ENCODE measurements at places on chromosomes 2 and 18.

DNA sequence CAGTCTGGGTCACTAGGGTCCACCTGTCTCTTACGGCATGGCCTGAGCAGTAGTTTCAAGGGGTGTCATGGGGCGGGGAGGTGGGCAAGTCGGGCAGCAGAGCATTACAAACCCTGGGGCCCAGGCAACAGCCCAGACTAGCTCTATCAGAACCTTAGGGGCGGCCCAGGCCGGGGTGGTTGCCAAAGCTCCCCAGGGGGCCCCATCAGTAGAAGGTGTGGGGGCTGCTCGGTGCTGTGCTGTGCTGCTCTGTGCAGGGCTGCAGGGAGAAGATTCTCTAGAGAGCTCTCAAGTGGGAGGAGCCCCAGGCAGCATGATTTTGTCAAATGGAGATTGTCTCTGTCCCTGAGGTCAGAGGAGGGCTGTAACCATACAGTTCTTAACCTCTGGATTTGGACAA, 36.4 kb upstream of the SLC14A1 start:
- DNase-seq: peak; percentile 22

DNA sequence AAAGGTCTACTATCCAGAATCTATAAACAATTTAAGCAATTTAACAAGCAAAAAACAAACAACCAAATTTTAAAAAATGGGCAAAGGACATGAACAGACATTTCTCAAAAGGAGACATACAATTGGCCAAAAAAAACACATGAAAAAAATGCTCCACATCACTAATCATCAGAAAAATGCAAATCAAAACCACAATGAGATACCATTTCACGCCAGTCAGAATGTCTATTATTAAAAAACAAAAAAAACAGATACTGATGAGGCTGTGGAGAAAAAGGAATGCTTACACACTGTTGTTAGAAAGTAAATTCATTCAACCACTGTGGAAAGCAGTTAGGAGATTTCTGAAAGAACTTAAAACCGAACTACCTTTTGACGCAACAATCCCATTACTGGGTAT, 66.4 kb upstream of the SESTD1 start:
- no peak for DNase-seq

DNA sequence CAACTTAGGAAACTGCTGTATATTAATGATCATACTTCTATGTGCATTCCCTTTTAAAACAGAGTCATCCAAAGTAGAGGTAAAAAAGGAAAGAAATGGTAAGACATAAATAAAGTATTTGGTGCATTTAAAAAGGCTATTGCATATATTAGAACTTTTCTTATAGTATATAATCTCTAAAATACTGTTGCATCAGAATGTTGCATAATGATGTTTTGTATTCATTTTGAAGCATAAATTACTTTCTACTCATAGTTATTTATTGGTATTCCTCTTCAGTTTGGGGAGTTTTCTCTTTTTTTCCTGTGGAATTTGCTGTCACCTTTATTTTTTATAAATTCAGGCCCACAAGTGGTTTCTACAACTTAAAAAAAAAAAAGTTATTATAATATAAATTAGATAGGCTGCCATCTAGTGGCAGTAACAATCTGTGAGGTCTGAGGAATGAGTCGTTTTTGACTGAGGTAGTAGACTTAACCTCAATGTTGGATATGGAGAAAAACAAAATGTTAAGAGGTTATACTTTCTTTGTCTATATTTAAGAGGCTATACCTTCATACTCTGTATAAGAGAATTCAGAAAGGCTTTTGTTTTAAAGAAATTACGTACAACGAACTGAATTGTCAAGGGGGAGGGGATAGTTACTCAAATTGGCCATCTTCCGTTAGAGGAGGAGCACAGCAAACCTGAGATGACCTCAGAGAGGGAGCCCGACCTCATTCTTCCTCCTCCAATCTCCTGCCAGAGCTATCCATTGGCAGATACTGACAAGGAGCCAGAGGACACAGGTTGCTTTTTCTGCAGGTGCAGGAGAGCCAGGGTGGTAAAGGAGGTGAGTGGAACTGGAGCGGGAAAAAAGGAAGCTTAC, 23.8 kb downstream of the ANKAR start:
- peak; percentile 4 for DNase-seq

GRCh38 chr2:76159042-76159648, 448.4 kb upstream of the GCFC2 start:
- no peak for DNase-seq

GRCh38 chr2:218956039-218956438, 3.4 kb upstream of the CDK5R2 start:
- no peak for DNase-seq

- no peak for DNase-seq
Measured at GRCh38 chr2:170863087-170863486, 46.4 kb downstream of the GAD1 start.

DNA sequence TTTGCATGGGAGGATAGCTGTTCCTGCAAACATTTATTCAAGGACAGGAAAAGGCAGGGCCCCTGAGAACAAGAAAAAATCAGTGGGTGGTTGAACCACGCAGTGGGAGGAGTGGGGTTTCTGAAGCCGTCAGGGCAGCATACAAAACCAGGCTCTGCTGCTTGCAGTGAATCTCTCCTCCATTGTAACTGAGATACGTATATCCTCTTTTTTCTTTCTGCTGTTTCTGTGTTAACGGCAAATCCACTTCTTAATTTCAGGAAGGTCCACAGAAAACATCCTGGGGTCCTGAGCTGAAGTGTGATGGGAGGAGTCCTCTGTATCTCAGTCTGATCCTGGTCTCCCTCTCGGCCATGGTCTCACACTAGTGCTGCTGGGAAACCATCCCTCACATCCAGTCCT, 27.2 kb upstream of the KCNF1 start:
- no peak for DNase-seq

- DNase-seq: no peak
Measured at GRCh38 chr2:223635080-223635479, 32.9 kb upstream of the SCG2 start.

DNA sequence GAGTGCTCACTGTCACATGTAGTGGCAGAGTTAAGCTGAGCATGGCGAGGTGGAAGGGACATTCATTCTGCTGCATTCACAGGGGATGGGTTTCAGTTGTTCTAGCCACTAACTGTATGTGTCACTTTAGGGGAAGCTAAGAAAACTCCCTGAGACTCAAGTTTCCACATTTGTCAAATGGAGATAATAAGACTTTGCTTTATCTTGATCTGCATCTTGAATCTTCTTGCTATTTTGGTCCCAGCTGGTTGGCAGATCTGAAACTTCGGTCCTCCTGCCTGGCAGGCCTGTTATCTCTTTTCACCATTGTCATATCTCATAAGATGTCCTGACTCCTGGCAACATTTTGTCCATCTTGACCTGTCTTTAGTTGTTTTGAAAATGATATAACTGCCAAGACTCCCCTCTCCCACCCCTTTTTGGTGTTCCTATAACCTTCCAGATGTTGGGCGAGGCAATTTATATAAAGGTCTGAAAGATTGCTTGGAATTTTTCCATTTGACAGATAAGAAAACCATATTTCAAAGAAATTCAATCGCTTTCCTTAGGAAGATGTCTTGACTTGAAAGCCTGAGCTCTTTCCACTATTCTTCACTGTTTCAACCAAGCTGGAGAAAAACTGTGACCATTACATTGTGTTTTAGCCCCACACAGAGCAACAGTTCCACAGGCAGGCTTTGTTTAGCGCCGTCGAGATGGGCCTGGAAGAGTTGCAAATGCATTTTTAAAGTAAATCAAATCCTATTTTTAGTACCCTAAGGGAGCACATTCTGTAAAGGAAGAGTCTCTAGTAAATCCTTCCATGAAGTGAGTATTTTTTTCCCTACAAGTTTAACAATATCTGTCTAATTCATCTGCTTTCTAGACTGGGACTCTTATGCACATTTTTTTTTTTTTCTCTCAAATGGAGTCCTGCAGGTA, 33.4 kb downstream of the MYCN start:
- DNase-seq: no peak

DNA sequence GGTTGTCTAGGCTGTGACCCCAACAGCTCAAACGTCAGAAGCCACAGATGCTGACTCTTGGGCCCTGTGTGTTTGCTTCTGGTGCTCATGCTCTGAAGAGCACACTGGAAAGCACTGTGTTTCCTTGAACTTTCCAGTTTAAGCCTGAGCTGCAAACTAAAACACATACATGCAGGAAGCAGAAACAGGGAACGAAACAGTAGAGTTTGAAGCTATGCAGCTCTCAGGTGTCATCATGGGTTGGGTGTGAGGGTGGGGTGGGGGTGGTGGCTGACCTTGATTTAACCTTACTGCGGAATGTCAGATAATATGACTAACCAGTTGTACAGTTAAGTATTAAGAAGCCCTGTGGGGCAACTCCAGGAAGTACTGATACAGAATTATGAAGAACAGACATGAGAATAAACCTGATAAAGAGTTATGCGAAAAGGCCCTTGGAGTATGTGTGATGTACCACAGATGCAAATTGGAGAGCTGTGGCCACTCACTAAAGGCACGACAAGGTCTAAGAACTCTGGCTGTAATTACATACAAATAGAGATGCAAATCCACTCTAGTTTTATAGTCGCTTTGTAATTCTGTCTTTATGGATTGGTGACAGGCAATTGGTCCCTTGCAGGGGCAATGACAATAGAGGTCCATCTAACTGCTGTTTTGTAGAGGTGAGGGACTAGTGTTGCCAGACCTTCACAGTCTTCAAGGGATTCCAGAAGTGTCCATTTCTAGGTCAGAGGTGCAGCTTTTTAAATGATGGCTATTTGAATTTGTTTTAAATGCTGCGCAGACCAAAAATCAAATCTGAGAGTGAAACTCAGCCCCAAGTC, 273.1 kb downstream of the NAPG start:
- DNase-seq: no peak

DNA sequence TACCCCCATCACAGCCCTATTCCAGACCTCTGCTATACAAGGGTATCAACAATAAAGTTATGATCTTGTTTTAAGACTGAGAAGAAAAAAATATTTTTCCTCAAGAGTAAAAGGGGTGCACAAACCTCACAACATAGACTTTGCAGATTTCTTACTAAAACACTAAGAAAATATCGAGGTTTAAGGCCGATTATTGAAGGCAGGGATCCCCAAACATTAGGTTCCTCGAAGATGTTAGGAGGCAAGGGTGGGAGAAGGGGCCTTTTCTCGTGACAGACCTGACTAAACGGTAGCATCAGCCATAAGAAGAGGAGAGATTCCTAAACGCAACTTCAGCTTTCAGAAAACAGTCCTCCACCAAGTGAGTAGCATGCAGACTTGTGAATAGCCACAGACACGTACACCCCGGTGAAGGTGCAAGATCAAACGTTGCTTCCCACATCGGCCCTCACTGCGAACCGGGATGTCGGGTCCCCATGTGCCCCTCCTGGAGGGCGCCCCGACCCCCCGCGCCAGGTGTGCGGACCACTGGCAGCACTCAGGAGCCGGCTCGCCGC, 678 bp downstream of the PIAS2 start:
- no peak for DNase-seq

DNA sequence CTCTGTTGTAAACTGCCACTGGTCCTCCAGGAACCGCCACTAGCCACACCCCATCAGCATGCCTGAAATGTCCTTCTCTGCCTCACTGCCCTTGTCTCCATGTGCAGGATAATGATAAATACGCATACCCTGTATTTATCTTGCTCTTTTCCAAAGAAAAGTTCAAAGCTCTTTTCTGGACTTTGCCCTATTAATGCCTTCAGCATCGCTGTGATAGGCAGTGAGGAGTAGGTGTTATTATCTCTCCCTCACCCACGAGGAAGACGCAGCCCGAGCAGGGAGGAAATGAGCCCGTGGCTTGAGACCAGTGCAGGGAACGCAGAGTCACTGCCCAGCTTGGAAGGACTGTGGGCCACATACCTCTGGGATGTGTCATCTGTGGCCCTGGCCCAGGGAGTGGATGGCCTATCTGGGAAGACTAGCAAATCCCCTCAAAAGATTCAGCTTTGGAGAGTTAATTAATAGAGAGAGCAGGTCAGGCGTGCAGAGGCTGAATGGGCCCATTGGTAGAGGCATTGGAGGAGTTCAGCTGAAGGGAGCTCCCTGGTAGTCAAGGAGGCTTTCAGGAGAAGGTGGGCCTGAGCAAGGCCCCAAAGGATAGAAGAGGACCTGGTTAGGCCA, 39.5 kb upstream of the MCFD2 start:
- no peak for DNase-seq

- no peak for DNase-seq
Measured at GRCh38 chr2:161146209-161146775, 13.9 kb upstream of the TANK start.

DNA sequence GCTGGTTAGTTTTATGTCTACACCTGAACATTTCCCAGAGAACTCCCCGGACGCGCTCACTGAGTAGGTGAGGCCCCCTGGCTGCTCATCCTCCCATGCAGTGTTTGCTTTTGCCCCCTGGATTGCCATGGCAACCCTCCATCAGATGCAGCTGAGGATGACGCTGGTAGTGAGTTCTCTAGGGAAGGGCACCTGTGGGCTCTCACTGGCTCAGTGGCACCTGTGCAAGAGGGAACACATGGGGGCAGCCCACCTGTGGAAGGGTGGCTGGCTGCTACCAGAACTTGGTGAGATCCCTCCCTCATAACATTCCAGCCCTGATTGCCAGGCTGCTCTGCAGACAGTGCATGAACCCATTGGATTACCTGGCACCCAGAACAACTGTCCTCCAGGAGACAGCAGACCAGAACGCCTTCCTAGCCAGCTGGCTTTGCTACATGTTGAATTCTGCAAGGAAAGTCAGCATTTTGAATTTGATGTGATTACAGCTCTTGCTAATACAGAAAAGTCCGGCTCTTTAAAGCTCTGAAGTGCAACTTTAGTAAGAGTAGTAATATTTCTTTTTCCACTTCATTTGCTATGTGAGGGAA, 21.7 kb downstream of the COA5 start:
- DNase-seq: no peak

GRCh38 chr2:201419986-201420385, 31.3 kb downstream of the TRAK2 start:
- DNase-seq: no peak

GRCh38 chr2:7840651-7841380, 841.0 kb upstream of the ID2 start:
- DNase-seq: no peak

- no peak for DNase-seq
Measured at GRCh38 chr2:137208431-137208891, 443.1 kb downstream of the THSD7B start.

DNA sequence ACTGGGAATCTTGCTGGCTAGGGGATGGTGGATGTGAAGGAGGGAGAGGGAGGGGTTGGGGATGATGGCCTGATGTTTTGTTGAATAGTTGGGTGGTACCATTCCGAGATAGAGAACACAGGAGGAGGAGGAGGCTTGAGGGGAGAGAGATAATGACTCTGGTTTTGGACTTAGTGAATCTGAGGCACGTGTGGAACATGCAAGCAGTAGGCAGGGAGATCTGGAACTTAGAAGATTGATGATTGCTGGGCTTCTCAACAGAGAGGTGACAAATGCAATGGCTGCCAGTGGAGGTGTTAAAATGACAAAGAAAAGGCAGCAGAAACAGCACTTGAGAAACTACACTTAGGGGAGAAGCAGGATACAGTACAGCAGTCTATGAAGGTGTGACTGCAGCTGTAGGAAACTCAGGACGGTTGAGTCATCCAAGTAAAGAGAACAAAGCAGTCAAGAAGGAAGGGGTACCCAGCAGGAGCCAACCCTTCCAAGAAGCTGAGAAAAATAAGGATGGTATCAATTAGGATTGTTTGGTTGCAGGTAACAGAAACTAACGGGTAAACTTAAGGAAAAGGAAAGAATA, 221.4 kb upstream of the FBXO11 start:
- DNase-seq: no peak
